Stimulated activated CD8-positive, alpha-beta memory T cell treated with anti-CD3 and anti-CD28 coated beads, Interleukin-4, amount 100 ng/mL, for 48 hours (primary cell): ENCODE measurements at places on chromosomes 3 and 15.
A peak's percentile ranks its signal among the peaks of the same experiment; 100 is the strongest.

DNA sequence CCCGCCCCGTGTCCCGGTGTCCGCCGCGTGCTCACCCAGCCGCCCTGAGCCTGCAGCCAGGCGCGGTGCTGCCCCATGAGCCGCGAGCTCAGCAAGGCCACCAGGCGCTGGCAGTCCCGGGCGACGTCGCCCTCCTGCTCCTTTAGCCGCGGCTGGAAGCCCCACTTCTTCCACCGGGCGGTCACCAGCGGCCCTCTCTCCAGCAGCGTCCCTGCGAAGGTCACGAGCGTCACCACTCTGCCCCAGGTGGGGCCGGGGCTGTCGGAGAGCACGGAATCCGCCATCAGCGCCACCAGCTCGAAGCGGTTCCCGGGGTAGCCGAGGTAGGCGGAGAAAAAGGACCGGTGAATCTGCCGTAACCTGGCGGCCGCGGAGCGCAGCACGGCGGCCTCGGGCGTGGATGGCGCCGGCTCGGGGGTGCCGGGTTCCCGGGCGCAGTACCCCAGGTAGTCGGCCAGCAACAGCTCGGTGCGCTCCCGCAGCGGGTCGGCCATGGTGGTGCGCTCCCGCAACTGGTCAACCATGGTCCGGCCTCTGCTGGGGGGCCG, 298 bp downstream of the BCL2L10 start:
- peak; percentile 52 for DNase-seq

DNA sequence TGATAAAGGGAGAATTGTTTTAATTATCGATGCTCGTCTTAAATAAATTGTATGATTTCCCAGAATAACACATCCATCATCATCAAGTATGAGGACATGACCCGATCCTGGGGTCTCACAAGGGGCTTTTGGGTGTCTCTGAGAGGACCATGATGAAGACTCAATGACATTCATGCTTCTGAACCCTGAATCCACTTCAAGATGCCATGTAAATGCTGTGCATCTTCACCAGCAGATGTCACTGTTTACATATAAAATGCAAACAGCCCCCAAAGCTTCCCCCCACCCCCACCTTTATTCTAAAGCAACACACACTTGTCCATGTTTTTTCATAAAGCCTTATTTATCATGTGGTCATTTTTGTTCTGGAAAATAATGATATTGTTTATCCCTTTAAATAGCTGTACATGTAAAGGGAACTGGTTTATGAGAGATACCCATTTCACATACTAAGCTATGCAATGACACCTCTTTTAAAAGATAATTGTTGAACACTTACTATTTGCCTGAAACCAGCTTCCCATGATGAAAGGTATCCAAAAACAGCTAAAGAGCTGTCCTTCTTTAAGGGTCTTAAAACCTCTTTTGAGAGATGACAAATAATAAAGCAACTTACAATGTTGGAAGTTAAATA, 69.7 kb upstream of the UBE3A start:
- DNase-seq, result no peak

GRCh38 chr3:46695177-46695961, 1.9 kb upstream of the ALS2CL start:
- DNase-seq, result peak; percentile 53

GRCh38 chr15:52683580-52683979, 4.4 kb upstream of the ATOSA start:
- DNase-seq, result no peak

DNA sequence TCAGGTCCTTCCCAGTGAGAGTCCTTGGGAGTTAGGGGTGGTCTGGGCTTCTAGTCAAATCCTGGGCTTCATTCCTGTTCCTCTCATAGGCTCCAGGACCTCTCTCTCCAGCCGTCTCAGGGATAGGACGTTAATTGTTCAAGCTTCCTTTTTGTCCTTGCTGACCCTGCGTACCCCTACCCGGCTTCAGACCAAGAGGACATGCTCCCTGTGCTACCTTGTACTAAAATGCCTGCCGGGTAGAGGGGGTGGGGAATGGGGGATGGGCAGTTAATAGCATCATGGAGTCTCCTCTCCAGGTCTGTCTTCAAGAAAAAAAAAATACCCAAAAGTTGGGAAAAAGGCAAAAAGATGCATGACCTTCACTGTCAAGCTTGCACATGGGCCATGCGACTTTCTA, 36.5 kb upstream of the GALNT15 start:
- no peak for DNase-seq

- no peak for DNase-seq
These were observed 118.0 kb upstream of the DPH6 start for GRCh38 chr15:35663956-35664355.

DNA sequence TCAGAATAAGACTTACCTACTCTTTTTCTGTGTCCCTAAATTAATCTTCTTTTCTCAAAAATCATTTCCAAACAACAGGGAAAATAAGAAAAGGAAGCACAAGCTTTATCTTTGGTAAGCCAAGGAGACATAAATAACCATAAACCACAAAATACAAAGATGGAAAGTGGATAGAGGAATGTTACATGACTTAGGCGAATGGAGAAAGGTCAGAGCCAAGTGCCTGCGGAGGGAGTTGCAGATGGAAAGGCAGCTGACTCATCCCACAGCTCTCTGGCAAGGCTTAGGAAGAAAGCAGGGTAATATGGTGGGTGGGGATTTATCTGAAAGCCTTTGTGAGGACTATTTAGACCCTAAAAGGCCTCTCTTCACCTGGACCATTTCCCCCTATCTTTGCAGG, 72.8 kb downstream of the GALK2 start:
- DNase-seq, result no peak

- no peak for DNase-seq
These were observed 4.6 kb downstream of the SNRK start for GRCh38 chr3:43290956-43291355.

- no peak for DNase-seq
These were observed 28.5 kb upstream of the KCNMB2 start for GRCh38 chr3:178507507-178508442.
